ENCODE measurements at places on chromosomes 3 and 15.
A peak's percentile ranks its signal among the peaks of the same experiment; 100 is the strongest.

- DNase-seq = no peak
Observed at GRCh38 chr3:177426878-177427495, 229.7 kb upstream of the TBL1XR1 start.

DNA sequence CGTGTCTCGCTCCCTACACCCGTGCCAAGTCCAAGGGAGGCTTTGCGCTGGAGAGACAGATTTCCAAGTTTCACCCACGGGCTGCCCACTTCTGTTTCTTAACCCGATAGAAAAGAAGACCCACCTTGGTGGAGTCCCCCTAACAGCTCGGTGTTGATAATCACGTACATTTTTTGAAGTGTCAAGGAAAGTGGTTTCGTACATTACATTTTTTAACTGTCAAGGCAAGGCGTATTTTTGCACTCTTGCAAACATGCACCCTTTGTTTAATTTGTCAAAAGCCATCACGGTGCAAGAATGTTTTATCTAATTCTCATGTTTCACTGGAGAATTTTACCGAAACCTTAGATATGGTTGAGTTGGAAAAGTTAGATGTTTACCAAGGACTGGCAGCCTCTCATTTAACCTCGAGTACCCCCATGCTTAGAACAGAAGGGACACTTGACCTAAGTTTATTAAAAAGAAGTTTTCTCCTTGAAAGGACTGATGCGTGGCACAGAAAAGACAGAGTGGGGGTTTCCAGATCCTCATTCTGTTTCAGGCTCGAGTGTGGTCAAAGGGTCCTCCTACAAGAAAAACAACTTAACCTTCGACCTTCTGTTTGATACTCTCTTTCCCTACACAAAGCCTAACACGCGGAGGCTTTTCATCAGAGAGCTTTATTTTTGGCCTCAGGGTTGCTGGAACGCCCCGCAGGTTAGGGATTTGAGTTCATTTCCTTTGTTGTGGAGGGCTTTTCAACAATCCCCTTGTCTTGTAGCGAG lies 882 bp downstream of the GXYLT2 start:
- DNase-seq = no peak

- DNase-seq = peak; percentile 9
Observed at GRCh38 chr15:81338170-81339007, 14.4 kb upstream of the STARD5 start.

- no peak for DNase-seq
Observed at GRCh38 chr15:78425643-78426042, 12.4 kb upstream of the IREB2 start.

All from thoracic aorta (tissue), 2 donors.